ENCODE measurements at places on chromosomes 11 and 22. TPM values are rescaled to one million over a fixed set of nuclear protein-coding genes. Genes with fewer than 3 reads are reported as not detected.

IFITM10 gene
- 7.4 TPM for total RNA-seq

DNA sequence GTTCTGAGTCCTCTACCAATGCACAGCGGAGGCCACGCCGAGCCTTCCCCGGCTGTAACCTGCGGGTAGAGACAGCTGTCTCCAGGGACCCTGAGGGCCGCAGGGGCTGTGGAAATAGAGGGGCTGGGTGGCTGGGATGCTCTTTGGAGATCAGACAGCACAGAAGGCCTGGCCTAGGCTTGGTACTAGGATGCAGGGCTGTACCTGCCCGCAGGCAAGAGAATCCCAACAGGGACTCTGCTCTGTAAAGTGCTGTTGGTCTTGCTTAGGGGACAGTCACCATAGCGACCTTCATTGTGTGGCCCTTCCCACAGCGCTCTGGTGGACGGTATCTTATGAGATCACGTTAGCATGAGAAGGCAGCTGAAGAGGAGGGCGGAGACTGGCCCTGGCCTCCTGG is 11.3 kb upstream of the KCNJ5 start:
- H3K36me3 ChIP-seq, result no peaks in the 10 kb centered on the region
- H3K4me3 ChIP-seq, result no peak overlapping the region
- no peak overlapping the region for H3K27ac ChIP-seq
- DNase-seq, result no peak
- peaks cover 45% of the 10 kb centered on the region for H3K27me3 ChIP-seq
- H3K4me1 ChIP-seq, result no peaks in the 10 kb centered on the region

EFCAB6 gene
- total RNA-seq, result 5.3 TPM

GRCh38 chr11:2434506-2435255 is 9.6 kb downstream of the TRPM5 start:
- H3K36me3 ChIP-seq, result no peaks in the 10 kb centered on the region
- H3K27ac ChIP-seq, result no peak overlapping the region
- H3K4me3 ChIP-seq, result no peak overlapping the region
- peaks cover 31% of the 10 kb centered on the region for H3K27me3 ChIP-seq

DNA sequence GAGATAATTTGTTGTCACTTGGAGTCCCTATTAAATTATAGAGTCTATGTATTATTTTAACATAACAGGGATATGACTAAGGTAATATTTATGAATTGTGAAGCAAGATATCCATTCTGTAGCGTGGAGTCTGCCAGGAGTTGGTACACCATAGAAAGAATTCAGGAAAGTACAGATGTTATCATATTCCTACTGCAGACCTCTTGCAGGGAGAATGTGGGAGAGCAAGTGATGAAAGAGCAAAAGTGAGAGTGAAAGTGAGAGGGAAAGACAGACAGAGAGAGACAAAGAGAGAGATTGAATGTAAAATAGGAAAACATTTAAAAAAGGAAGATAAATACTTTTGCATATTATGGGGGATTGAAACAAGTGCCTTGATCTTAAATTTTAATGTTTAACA is 468.8 kb downstream of the CNTN5 start:
- H3K4me1 ChIP-seq, result no peaks in the 10 kb centered on the region
- no peak for DNase-seq
- no peaks in the 10 kb centered on the region for H3K27me3 ChIP-seq
- no peak overlapping the region for H3K27ac ChIP-seq
- H3K4me3 ChIP-seq, result no peak overlapping the region

PATE2 gene
- total RNA-seq, result not detected

- H3K4me1 ChIP-seq, result peaks cover 41% of the 10 kb centered on the region
- DNase-seq, result no peak
- H3K27ac ChIP-seq, result no peak overlapping the region
- H3K27me3 ChIP-seq, result peaks cover 11% of the 10 kb centered on the region
- no peaks in the 10 kb centered on the region for H3K36me3 ChIP-seq
Observed at GRCh38 chr11:64067230-64067993, 31.7 kb downstream of the FLRT1 start.

ART1 gene
- not detected for total RNA-seq

SYT8 gene
- 4.5 TPM for total RNA-seq
